ENCODE measurements at places on chromosomes 4 and X.

DNA sequence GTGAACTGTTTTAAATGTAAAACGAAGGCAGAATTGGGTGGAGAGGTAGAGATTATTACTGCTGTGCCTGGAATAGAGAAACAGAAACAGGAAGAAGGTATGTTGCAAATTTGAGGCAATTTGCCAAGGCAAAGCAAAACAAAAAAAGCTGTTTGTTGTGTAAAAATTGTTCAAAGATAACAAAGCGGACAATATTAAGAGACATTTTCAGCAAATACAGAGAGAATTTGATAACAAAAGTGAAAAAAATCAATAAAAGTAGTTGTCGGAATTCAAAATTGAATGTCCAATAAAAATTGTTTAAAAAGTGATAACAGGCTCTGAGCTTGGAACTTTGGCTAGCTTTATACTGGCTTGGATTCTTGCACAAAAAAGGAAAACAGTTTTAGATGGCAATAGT, 14.4 kb upstream of the SMS start:
- DNase-seq = no peak

GRCh38 chr4:186845137-186845842, 121.6 kb upstream of the FAT1 start:
- peak; percentile 74 for DNase-seq

DNA sequence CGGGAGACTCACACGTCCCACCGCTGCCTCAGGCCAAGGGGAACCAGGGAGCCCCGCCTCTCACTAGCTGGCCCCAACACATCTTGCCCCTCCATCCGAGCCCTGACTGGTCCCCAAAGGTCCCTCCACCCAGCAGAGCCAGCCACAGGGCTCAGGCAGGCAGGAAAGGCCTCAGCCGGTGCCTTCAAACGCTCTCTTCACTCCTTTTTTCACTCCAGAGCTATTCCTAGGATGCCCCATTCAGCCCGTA, 1.5 kb upstream of the ARHGAP4 start:
- DNase-seq = no peak

DNA sequence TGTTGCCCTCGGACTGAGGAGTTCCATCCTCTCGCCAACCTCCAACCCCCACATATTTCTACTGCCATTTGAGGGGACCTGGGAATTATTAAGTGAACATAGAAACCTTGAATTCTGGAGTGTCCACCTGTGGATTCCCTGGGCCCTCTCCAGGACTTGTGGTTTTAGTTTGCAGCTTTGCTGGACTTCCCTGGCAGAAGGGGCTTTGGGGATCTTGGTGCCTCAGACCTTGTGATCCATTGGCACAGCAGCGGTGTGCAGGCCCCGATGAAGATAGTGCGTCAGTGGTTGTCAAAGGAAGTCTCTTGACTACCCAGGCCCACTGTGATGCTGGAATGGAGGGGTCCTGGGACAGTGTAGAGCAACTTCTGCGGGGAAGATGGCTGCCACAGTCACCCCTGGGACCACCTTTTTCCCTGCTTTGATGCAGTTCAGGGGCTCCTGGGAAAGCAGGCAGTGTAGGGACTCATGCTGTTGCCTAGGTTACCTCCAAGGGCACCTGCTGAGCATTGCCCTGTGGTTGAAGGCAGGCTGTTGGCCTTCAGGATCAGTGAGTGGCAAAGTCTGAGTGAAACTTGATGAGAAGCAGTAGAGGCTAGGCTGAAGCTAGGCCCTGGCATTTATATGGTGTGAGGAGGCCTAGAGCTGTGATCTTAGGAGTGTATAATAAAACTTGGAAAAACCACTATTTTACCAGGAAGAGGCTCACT, 2.2 kb downstream of the SLC16A2 start:
- no peak for DNase-seq

DNA sequence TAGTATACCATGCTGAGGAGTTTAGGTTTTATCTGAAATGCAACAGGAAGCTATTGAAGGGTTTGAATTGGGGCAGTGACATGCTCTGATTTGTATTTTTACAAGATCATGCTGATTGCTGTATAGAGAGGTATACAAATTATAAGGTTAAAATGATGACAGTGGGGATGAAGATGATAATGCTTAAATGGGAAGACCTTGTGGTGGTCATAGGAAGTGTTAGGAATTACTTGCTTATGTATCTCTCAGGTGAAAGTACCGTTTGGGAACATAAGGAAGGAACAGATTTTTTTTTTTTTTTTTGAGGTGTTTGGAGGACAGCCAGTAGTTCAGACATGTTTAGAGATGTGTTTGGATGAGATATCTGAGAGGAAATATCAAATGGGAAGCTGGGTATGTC, 5.0 kb downstream of the BMP2K start:
- no peak for DNase-seq

GRCh38 chrX:47566841-47567240, 5.8 kb downstream of the ARAF start:
- no peak for DNase-seq

DNA sequence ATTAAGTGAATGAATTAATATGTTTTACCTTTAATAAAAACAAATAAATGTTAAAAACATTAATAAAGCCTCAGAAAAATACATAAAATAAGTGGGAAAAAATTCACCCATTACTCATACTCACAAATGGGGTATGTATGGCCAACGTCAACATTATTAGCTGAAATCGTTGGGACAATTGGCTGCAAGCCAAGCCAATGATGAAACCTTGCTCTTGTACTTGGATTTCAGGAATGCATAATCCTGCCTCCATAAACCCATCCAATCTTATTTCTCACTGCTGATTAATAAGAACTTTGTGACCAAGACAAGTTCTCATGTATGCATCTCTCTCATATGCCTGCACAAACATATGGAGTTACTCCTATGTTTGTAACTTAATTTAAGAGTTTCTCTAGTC, 35.3 kb upstream of the ADAMTS3 start:
- no peak for DNase-seq

- DNase-seq = no peak
These were observed 33.1 kb downstream of the LEF1 start for GRCh38 chr4:108135549-108136209.

GRCh38 chrX:53599781-53600396, 86.6 kb downstream of the HUWE1 start:
- DNase-seq = no peak

- no peak for DNase-seq
These were observed 47.9 kb downstream of the TEX13B start for GRCh38 chrX:107934262-107934661.

GRCh38 chr4:41874398-41874797, 60.8 kb upstream of the TMEM33 start:
- DNase-seq = no peak

- no peak for DNase-seq
These were observed 7.2 kb upstream of the CPLX1 start for GRCh38 chr4:833156-833555.

- no peak for DNase-seq
These were observed 637 bp upstream of the SYN1 start for GRCh38 chrX:47620303-47620685.

Data from GM04504 (cell line).